ENCODE measurements at places on chromosomes 3 and 15.

- DNase-seq = no peak
These were observed 20.4 kb downstream of the CDIN1 start for GRCh38 chr15:36599620-36600433.

GRCh38 chr15:90710436-90711027 is 6.6 kb upstream of the BLM start:
- peak; percentile 32 for DNase-seq

DNA sequence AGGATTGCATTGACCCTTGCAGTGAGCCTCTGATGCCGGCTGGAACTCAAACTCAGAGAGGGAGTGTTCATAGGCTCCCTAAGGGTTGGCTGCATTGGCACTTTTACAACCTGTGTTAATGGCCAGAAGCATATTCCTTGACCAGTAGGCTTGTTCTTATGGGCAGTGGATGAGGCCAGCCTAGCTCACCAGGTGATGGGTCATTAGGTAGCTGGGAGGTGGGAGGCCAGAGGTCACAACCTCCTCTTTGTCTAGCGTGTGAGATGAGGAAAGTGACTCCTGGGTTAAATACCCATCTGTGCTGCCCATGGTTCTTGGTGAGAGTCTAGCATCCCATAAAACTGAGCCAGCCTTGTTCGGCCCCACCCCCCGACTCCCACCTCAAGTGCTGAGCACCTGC is 275.7 kb upstream of the CTNNB1 start:
- no peak for DNase-seq

DNA sequence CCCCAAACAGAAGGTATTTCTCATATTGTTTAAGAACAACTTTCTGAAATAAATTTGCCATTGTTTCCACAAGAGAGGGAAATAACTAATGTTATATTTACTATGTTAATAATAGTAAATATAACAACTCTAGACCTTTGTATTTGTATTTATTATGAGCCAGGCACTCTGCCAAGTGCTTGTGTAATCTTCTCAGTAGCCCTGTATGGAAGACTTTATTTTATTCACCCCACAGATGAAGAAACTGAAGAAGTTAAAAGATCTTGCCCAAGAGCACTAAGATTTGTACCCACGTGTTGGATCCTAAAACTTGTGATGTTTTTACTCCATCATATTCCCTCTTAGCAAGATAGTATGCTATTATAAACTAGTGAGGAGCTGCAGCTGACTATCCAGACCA is 12.0 kb upstream of the GNB4 start:
- DNase-seq = no peak

DNA sequence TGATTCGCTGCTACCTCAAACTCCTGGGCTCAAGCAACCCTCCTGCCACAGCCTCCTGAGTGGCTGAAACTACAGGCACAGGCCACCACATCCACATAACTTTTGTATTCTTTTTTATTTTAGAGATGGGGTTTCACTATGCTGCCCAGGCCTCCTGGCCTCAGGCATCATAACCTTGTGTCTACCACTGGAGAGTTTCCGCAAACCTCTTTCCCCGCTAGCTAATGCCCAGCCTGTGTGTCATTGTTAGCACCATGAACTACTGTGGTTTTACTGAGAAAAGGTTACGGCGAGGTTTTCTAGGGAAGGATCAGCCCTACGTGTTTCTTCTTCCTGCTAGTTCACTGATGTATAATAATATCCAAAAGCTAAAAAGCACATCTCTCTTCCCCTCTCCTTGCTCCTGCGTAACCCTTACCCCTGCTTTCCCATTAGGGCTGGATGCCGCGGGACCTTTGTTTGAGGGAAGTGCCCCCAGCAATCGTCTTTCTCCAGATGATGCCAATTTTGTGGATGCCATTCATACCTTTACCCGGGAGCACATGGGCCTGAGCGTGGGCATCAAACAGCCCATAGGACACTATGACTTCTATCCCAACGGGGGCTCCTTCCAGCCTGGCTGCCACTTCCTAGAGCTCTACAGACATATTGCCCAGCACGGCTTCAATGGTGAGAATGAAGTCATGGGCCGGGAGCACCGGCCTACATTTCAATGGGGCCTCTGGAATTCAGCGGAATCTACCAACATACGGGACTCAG is 113.7 kb downstream of the LIPC start:
- no peak for DNase-seq

DNA sequence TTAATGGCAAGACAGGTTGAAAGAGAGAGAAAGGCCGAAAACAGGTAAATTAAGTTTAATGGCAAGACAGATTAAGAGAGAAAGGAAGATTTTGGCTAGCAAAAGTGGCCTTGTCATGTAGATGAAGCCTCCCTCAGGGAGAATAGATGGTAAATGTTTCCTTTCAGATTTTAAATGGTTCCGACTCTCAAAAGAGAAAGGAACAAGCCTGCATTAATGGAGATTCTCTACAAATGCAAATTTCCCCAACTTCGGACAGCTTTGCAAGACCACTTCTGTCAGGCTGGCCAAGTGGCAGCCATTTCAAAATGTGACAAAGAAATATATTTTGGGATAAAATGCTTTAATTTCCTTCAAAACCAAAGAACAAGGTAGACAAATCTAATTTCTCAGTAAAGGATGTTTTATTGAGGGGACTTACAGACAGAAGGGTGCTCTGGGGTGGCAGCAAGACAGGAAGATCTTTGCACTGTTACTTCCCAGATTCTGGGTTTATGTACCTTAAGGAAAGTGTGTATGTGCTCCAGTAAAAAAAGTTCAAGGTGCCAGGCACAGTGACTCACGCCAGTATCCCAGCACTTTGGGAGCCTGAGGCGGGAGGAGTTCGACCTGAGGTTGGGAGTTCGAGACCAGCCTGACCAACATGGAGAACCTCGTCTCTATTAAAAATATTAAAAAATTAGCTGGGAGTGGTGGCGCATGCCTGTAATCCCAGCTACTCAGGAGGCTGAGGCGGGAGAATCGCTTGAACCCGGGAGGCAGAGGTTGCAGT is 626.3 kb upstream of the NAALADL2 start:
- DNase-seq = no peak

- DNase-seq = peak; percentile 37
These were observed 9.6 kb downstream of the OSBPL11 start for GRCh38 chr3:125585595-125586223.

DNA sequence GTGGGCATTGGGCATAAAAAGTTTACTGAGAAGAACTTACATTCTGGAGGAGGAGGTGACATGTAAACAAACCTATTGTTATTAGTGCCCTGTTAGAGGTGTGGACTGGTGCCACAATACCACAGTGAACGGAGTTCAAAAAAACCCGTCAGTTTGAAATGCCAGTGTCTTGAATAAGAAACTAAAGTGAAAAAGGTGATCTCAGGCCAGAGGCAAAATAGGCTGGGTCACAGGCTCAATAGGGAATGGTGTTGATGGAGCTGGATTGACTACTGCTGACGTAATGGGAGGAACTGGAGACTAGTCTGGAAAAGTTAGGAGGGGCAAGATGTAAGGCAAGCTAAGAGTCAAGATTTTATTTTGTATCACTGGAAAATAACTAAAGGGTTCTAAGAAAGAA is 1.6 kb upstream of the DCBLD2 start:
- no peak for DNase-seq

DNA sequence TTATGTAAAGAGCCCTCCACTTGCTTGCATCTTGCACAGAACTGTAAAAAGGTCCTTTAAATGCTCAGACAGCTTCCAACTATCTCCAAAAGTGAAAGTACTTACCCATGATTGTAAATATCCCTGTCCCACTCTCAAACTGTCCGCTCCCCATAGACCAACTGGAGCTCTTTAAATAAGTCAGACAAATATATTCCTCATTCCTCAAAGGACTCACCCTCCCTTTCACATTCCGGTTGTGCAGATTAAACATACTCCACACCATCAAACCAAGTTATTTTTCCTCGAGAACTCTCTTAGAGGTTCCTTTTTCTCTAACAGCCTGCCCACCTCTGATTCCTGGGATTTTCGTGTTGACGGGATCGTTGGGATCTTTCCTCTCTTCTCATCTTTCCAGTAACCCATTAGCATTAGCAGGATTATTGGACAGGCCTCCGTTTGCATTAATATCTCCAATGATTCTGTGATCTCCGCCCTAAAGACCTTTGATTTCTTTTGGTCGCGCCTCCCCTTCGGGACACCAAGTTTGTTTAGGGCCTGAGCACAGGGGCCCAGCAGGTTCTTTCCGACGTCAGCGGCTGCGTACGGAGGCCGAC is 763 bp downstream of the GOLGB1 start:
- no peak for DNase-seq

- no peak for DNase-seq
These were observed 182.2 kb upstream of the ICE2 start for GRCh38 chr15:60661080-60661645.

- DNase-seq = no peak
These were observed 69.3 kb downstream of the FOXB1 start for GRCh38 chr15:60073466-60073840.

GRCh38 chr3:105511031-105511430 is 144.3 kb downstream of the ALCAM start:
- DNase-seq = no peak

GRCh38 chr15:33119865-33120264 is 74.6 kb downstream of the FMN1 start:
- no peak for DNase-seq

- DNase-seq = no peak
These were observed 70.2 kb upstream of the ARRDC4 start for GRCh38 chr15:97890307-97890706.

GRCh38 chr15:74958320-74958907 is 1.8 kb upstream of the RPP25 start:
- DNase-seq = no peak

DNA sequence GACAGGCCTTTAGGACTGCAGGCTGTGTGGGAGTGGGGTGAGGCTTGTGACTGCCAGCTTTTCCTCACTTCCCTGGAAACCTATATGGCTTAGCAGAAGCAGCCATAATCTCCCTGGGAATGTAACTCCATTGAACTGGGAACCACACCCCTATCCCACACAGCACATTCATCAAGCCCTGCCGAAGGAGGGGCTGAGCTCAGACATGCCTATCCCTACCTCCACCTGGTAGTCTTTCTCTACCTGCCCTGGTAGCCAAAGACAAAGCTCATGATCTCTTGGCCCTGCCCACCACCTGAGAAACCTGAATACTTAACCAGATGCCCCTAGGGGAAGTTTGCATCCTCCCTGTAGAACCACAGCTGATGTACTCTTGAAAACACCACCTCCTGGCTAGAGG is 219.8 kb downstream of the UNC13C start:
- DNase-seq = no peak

DNA sequence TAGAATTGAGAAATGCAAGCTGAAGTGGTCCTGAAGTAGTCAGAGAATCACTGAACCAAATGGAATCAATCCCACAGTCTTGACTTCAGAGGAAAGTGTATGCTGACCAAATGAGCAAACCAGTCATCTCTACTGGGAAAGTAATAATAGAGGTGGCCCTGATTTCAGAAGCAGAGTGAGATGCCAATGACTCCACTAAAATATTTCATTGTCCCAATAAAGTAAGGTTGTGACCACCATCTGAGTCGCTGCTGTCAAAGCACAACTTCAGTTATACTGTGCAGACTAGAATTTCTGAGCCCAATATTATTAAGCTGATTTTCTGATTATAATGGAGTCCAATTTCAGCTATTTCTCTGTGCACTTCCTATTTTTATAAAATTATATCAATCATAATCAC is 334.4 kb upstream of the THBS1 start:
- no peak for DNase-seq

- DNase-seq = peak; percentile 57
These were observed at the start of gene AP4E1 for GRCh38 chr15:50908209-50909009. TSS of gene AP4E1 (plus strand) at chr15:50908683. CDS start at chr15:50908779, 96 bp downstream.

DNA sequence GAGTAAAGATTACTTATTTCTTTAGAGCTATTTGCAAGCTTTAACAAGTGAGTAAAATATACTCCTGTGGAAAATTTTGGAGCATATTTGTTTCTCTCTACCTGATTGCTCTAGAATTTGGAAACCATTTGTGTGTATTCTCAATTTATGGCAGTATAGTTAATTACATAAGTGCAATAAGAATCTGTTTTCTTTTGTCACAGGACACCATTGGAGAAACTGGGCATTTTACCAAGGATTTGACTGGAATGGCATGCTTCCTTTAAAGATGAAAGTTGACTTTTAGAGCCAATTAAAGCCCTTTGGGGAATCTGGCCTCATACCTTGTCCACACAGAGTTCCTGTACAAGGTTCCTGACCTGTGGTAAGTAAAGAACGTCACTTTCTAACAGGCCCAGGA is 38.4 kb downstream of the PAQR5 start:
- no peak for DNase-seq

DNA sequence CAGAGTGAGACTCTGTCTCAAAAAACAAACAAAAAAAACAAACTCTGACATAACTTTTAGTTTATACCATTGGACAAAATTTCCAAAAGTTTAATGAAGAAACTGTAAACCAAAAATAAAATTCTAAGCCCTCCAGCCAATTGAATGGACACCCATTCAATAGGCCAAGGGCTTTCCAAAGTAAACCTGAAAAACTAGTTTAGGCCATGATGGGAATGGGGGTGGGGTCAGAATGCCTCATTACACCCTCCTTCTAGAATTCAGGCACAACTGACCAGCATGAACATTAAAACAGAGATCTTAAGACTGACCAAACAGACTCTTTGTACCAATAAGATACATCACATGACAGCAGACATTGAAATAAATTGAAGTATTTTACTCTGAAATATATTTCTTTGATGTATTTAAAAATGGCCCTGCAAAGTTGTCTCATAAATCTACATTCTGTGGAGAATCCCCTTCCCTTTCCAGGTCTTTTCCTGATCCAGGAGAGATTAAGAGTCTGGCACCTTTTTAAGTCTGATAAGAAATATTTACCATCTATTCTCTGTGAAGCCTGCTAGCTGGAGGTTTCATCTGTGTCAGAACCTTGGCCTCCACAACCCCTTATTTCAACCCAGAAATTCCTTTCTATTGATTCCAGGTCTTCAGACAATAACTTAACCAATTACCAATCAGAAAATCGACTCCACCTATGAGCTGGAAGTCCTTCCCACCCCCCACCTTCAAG is 15.7 kb downstream of the THOC7 start:
- DNase-seq = no peak

DNA sequence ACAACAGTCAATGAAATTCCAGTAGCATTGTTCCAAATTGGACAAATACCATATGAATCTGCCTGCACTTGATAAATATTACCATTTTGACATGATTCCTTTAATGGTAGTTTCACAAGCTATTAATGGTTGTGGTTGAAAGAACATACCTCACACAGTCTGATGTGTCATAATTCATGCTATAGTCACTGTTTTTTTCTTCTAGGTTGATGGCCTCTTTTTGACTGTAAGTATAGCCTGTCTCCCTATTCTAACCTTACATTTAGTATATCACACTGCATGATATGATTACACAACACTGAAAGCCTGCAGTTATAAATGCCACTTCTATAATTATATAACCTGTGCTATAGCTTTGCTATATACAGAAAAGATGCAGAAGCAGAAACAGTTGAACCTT is 834.1 kb downstream of the NSUN3 start:
- DNase-seq = no peak

- DNase-seq = no peak
These were observed 30.5 kb upstream of the GALNT15 start for GRCh38 chr3:16143861-16144447.
